Colonic mucosa (tissue), 4 donors: ENCODE measurements at places on chromosomes 3 and 15. TPM values are rescaled to one million over a fixed set of nuclear protein-coding genes. Genes with fewer than 3 reads are reported as not detected.

GRCh38 chr3:121786485-121786884 lies 36.9 kb upstream of the GOLGB1 start:
- DNase-seq: no peak

DNA sequence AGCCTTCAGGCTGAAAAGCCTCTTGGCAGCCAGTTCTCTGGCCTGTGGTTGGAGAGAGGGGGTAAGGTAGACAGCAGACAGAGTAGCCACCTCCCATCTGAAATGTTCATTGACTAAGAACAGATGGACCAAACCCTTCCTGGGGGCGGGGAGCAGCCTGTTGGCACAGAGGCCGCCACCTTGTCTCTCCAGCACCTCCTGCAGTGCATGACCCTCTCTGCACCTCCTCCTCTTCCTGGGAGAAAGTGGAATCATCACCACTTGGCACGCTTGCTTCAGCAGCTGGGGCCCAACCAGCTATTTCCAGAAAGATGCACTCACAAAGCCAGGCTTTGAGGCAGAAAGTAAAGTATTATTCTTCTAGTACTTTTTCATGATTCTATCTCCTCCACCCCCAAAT lies 313.4 kb upstream of the CHRM5 start:
- no peak for DNase-seq

DNA sequence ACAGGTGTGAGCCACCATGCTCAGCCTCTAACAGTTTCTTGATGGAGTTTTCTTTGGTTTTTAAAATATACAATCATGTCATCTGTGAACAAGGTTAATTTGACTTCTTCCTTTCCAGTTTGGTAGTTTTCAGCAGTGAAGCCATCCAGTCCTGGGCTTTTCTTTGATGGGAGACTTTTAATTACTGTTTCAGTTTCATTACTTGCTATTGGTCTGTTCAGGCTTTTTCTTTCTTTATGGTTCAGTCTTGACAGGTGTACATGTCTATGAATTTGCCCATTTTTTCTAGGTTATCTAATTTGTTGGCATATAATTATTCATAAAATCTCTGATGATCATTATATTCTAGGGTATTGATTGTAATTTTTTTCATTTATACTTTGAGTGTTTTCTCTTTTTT lies 36.8 kb downstream of the PFN2 start:
- no peak for DNase-seq

DNA sequence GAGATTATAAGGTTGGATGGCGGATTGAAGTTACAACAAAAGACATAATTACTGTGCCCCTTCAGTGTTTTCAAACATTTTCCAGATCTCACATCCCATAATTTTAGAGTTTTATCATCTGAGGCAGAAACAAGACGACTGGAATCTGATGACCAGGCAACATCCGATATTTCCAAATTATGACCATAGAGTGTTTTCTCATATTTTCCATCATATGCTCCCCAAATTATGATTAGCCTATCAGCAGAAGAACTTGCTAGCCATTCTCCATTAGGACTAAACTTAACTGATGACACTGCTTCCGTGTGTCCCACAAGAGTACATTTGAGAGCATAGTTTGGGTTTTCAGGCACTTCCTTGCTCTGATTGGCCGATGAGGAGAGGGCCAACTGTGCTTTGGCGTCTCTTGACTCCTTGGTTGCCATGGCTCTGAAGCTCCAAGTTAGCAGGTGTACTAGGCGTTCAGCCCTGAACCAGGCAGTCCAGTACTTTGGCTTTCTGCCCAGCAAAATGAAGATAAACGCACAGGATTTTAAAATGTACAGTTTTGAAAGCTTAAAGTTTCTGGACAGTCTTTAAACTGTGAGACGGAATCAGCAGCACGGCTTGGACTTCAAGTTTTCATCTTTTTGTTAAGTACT lies 638 bp downstream of the WDR5B start:
- peak; percentile 55 for DNase-seq

- DNase-seq: no peak
These were observed 612.9 kb downstream of the ROBO1 start for GRCh38 chr3:79154865-79155264.

DNA sequence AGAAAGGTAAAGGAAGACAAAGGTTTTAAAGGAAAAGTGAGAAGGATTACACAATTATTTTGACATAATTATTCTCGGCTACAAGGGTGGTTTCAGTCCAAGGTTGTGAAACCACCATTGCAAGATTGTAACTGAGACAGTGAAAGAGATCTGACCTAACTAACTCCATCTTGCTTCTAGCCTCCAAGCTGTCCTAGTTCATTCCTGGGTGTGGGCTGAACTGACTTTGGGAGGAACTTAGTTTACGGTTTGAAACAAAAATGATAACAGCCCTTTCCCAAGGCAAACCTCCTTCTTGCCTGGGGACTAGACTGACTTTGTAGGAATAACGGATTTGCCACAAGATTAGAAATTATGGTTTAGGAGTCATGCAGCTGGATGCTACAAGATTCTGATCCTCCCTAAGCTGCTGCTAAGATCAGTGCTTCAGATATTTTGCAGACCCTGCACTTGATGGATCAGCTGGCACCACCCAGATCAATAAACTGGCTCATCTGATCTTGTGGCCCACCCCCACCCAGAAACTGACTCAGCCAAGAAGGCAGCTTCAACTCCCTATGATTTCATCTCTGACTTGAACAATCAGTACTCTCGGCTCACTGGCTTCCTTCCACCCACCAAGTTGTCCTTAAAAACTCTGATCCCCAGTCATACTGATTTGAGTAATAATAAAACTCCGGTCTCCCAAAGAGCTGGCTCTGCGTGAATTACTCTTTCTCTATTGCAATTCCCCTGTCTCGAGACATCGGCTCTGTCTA lies 57.7 kb upstream of the AADACL2 start:
- DNase-seq: no peak

RARRES1 gene
- total RNA-seq: 79.5 TPM

DNA sequence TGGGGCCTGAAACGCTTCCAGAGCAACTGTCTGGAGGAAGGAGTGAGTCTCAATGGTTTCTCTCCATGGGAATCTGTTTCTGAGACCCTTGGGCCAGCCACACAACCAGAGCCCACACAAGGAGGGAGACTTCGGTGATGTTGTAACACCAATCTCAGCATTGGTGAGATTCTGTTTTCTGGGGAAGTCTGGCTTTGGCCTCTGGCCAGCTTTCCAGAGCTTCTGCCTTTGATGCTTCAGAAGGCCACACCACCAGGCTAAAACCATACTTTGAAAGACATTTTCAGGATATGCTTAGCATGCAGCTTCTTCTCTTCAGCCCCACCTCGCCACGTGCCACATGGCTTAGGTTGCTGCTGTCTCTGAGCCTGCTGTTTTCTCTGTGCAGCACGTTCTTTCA lies 3.6 kb upstream of the EEFSEC start:
- DNase-seq: no peak

DNA sequence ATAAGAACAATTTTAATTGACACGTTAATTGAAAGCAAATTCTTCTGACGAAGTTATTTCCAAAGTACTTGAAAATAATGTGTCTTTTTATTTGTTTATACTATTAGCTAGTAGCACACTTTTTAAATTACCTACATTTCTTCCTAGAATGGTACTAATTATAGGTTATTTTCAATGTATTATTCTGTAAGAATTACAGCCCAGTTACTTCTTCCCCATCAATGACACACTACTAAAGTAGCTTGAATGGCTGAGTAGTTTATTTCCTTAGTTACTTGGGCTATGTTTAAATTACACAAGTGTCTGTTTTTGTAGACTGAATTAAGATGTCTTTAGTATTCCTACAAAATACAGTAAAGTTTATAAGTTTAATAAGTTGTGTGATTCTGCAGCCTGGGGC lies 217.6 kb upstream of the IL12A start:
- DNase-seq: no peak

DNA sequence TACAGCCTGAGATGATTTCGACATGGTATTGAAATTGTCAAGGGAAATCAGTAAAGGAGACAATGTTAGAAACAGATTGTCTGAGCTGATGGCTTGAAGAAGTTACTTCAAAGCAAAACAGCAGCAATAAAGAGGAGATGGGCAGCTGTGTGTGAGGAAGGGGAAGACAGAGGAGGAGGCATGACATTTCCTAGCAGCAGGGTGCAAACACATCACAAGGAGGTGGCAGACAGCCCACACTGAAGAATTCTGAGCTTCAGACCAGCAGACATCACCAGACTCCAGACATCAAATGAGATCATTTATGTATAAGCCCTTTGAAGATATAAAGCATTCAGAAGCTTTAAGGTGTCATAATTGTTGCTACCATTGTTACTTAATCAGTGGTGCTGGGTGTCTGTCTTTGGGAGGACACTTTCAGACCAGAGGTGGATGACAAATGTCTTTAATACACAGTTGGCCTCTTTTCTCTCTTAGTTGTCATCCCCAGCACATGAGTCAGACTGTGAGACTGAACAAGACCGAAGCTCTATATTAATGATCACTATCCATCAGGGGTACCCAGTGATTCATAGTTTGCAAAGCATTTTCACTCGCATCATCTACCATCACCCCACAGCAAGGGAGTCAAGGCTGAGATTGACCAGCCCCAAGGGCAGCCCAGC lies 203.9 kb downstream of the MINAR1 start:
- DNase-seq: no peak

PRRT3 gene
- total RNA-seq: 0.96 TPM

DNA sequence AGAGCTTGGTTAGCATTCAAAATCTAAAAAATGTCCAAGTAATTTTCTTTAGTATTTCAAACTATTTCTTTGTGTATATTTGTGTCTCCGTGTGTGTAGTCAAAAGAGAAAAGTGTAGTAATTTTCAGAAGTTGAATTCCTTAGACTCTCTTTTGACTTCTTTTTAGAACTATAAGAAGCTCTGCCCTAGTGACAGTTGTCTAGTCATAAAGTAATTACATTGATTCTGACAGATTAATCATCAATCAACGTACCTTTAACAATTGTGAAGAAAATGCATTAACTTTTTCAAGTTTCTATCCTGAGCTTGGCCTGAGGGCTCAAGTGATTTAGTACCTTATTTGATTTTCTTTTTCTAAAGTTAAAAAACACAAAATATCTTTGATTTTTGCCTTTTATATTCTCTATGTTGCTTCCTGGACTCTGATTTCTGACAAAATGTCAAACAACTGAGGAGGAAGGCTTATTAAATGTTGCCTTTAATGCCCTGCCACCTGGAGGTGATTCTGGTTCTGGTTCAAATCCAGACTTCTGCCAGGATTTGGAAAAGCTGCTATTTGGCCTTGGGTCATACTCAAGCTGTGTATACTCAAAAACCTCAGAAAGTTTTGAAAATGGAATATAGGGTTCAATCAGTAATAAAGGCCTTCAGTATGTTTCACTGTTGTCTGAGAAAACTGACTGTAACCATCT lies 653.6 kb downstream of the NSUN3 start:
- peak; percentile 22 for DNase-seq

DNA sequence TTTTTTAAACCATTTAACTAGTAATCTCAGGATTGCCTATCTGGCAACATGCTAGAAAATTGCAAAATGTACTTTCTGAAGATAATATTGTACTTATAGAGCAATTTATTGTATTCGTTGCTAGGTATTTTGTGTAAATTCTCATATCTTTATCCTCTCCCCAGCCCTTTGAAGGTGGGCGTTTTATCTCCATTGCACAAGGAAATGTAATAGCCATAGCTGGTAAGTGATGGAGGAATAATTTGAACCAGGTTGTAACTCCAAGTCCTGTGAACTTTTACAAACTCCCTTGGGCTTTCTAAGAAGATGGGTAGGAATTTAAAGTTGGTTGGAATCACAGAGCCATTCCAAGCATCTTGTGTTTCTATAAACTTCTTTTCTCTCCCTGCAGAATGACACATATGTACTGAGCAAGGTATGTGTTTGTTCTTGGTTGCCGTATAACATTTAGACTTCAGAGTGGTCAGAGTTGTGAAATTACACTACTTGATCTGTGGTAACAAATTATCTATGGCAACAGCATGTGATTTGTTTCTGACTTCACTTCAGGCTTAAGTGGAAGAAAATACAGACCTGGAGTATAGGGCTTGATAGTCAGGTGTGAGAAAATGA lies 170.9 kb downstream of the AKAP13 start:
- DNase-seq: no peak
